ENCODE measurements at places on chromosomes 3 and 15.

GRCh38 chr15:70569091-70569713 lies 194.2 kb downstream of the UACA start:
- H3K36me3 ChIP-seq, result no peaks in the 10 kb centered on the region
- H3K4me3 ChIP-seq, result no peak overlapping the region
- no peaks in the 10 kb centered on the region for H3K4me1 ChIP-seq
- H3K27me3 ChIP-seq, result no peaks in the 10 kb centered on the region
- peak; percentile 18 for DNase-seq
- H3K27ac ChIP-seq, result no peak overlapping the region

- no peaks in the 10 kb centered on the region for H3K4me1 ChIP-seq
- peak overlapping the region; percentile 77 for H3K27ac ChIP-seq
- peak; percentile 51 for DNase-seq
- no peaks in the 10 kb centered on the region for H3K36me3 ChIP-seq
- no peaks in the 10 kb centered on the region for H3K27me3 ChIP-seq
Measured at GRCh38 chr3:73786321-73786807, 161.6 kb upstream of the PDZRN3 start.

GRCh38 chr3:49707113-49707480 lies 12.4 kb downstream of the AMIGO3 start:
- H3K27ac ChIP-seq, result no peak overlapping the region
- H3K4me1 ChIP-seq, result no peaks in the 10 kb centered on the region
- no peaks in the 10 kb centered on the region for H3K36me3 ChIP-seq
- no peak for DNase-seq
- H3K27me3 ChIP-seq, result no peaks in the 10 kb centered on the region

DNA sequence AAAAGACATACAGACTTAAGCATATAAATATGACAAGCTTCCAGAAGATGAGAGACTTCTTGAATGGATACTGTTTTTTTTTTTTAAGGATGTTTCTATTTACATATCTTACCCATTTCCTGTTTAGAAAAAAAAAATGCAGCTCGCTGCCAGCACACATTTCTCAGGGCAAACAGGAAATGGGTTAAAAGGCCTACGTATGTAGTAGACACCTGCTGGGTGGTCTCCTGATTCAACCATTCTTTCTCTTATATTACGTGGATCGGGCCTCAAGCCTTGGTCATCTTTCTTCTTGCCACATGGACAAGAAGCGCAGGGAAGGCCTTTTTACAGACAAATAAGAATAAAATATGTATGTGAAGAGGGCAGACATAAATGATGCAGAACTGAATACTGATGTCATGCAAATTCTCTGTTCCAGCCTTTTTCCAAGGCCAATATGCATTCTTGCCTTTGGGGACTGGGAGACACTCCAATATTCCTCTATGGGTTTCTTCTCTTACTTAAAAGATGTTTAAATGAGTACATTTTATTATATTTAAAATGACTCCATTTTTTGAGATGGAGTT lies 35.0 kb upstream of the TJP1 start:
- H3K27ac ChIP-seq, result no peak overlapping the region
- DNase-seq, result no peak
- H3K4me1 ChIP-seq, result no peaks in the 10 kb centered on the region

- no peak overlapping the region for H3K4me3 ChIP-seq
- no peak for DNase-seq
- H3K27ac ChIP-seq, result no peak overlapping the region
- H3K4me1 ChIP-seq, result no peaks in the 10 kb centered on the region
Measured at GRCh38 chr3:63807961-63808565, 11.0 kb upstream of the C3orf49 start.

GRCh38 chr3:182005701-182006100 lies 294.0 kb downstream of the SOX2 start:
- no peak for DNase-seq
- H3K27me3 ChIP-seq, result no peaks in the 10 kb centered on the region
- no peak overlapping the region for H3K4me3 ChIP-seq
- no peaks in the 10 kb centered on the region for H3K4me1 ChIP-seq
- H3K27ac ChIP-seq, result no peak overlapping the region

DNA sequence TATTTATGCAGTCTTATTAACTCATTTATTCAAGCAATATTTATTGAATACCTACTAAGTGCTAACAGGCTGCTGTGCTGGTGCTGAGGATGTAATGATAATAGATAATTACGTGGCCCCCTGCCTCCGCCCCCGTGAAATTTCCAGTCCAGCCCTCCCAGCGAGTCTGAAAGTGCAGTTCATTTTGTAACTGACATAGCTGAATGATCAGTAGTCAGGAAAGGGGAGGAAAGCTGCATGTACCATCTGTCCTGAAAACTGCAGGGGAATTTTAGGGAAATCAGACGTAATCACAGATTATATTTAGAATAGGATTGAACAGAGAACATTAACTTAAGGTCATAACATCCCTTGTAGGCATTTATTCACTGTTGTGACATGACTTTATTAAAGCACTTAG lies 736.8 kb downstream of the MCTP2 start:
- H3K36me3 ChIP-seq, result no peaks in the 10 kb centered on the region
- H3K4me1 ChIP-seq, result no peaks in the 10 kb centered on the region
- DNase-seq, result no peak
- no peaks in the 10 kb centered on the region for H3K27me3 ChIP-seq
- no peak overlapping the region for H3K27ac ChIP-seq
- H3K4me3 ChIP-seq, result no peak overlapping the region

GRCh38 chr3:142615171-142615570 lies 19.0 kb downstream of the PLS1 start:
- no peak for DNase-seq
- no peaks in the 10 kb centered on the region for H3K27me3 ChIP-seq
- no peaks in the 10 kb centered on the region for H3K36me3 ChIP-seq
- no peak overlapping the region for H3K4me3 ChIP-seq

DNA sequence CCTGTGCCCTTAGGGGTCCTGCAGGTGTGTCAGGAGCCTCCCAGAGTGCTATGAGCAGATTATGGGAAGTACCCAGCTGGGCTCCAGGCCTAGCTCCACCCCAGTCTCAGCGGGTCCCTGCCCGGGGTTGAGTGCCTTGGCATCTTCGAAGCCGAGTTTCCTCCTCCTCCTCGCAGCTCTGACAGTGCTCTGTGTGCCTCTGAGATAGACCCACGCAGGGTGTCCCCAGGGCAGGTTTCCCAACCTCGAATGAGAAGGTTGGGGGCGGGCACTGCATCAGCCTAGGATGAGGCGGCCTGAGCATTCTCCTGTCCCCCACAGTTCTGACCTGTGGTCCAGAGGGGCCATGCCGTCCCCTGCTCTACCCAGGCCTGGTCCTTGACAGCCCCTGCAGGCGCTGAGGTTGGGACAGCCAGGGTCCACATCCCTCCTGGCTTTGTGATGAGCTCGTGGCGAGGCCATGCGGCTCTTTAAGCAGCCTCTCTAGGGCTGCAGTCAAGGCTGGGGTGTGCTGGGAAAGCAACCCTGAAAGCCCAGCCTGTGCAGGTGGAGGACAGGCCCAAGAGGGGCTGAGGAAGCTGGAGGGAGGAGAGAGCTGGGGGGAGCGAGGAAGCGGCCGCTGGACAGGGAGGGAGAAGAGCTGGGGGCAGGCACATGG lies 20.2 kb upstream of the SKOR1 start:
- H3K36me3 ChIP-seq, result no peaks in the 10 kb centered on the region
- H3K27me3 ChIP-seq, result no peaks in the 10 kb centered on the region
- no peak overlapping the region for H3K4me3 ChIP-seq
- no peak overlapping the region for H3K27ac ChIP-seq

DNA sequence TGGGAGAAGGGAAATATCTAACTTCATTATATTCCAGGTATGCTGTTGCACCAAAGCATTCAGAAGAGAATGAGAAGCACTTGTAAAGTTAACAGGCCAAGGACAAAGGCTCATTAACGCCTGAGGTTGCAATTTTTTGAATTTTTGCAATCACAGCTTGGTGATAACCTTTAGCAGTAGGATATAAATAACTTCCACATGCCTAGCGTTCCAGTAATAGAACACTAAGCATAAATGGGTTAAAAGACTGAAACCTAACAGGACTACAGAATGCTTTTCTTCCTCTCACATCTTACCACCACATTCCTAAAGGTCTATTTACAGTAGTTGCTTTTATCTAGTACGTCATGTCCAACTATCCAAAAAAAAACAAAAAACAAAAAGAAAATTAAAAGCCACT lies 57.4 kb upstream of the IMPG2 start:
- no peaks in the 10 kb centered on the region for H3K27me3 ChIP-seq
- H3K27ac ChIP-seq, result peak overlapping the region; percentile 50
- DNase-seq, result no peak
- H3K36me3 ChIP-seq, result no peaks in the 10 kb centered on the region
- H3K4me1 ChIP-seq, result no peaks in the 10 kb centered on the region

All from uterus (tissue), 4 donors.